Kasumi-1 (cell line): ENCODE measurements at places on chromosomes 2 and 18.

DNA sequence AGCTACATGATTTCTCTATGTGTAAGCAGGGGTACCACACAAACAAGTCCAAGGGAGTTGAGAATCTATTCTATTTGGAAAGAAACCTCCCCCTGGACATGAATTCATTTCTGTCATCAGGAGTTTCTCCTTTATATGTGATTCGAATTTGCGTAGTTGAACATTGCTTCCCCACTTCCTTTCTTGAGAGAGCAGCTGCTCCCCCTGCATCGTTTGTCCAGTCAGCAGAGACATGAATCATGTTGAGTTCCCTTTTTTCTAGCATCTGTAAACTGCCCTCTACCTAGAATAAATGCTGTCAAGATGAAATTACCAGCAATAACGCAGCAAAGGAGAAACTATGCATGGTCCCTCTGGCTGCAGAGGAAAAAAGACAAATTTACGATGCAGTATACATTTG, 73.8 kb downstream of the KIF5C start:
- peak; percentile 95 for DNase-seq

DNA sequence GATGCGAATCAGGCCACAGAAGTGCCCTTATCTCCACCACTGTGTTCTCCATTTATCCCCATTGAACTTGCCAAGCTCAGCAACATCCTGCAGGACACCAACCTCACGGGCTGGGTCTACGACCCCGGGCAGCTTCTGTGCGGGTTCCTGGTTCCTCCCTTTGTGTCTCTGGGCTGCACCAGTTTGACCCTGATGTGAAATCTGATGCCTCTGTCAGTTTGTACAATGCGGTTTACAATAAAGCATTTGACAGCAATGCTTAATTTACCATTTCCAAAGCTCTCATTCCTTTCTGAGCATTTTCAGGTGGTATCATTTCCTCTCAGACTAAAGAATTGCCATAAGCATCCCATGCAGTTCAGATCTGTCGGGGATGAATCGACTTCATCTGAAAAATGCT, 3.3 kb upstream of the TMEM18 start:
- DNase-seq, result no peak

GRCh38 chr2:80113399-80113798, 191.2 kb downstream of the LRRTM1 start:
- DNase-seq, result no peak

GRCh38 chr18:12449051-12449785, 41.5 kb downstream of the PRELID3A start:
- no peak for DNase-seq

DNA sequence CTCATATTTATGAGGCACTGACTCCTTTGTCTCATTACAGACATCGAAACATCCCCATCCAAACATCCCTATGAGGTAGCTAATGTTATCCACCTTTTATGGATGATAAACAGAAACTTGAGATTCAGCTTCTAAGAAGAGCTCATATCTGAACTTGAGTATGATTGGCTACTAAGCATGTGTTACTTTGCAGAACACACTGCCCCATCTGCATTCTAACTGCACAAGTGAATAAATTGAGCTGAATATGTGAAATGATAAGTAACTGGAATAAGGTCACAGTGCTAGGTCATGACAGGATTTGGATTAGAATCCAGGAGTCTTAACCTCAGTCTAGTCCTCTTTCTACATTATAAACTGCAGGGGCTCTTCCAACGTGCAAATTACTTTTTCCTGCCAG, 172.7 kb downstream of the SETBP1 start:
- DNase-seq, result no peak
